ENCODE measurements at places on chromosomes 7 and 10.

GRCh38 chr10:59976909-59977308, 70.6 kb upstream of the CCDC6 start:
- no peak for DNase-seq

GRCh38 chr7:130394421-130395195, 14.3 kb downstream of the CPA1 start:
- no peak for DNase-seq

GRCh38 chr10:81603106-81603620, 271.8 kb upstream of the NRG3 start:
- peak; percentile 32 for DNase-seq

GRCh38 chr10:102141583-102142107, 8.8 kb downstream of the PPRC1 start:
- no peak for DNase-seq

- peak; percentile 81 for DNase-seq
These were observed 111.0 kb upstream of the ANLN start for GRCh38 chr7:36278620-36279172.

DNA sequence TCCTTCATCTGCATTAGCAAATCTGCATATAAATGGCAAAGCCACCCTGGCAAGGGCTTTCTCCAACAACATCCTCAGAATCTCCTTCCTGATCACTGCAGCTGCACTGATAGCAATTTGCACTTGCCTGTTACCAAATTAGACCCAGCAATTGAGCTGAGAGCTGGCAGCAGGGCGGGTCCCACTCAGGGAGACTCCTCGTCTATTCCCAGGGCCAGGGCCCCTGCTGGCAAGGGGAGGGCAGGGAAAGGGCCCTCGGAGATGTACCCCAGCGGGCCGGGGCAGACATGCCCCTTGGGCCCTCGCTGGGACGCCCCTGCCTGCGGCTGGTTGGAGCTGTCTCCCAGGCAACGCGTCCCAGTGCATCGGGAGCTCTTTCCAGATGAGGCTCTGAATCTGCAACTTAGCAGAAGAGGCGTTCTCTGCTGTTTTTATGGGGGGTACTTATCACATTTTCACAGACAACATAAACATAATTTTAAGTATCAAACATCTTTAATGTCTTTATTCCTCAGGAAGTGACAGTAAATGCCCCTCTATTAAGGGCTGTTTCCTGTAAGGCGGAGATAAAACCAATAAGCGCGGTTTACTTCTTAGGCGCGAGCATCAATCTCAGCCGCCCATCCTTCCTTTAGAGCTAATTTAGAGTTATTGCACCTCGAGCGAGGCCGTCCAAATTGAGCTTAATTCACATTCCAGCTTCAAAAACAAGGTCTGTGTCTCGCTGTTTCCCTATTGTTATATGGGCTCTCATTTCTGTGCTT, 249.0 kb upstream of the PPP2R2D start:
- DNase-seq = no peak

DNA sequence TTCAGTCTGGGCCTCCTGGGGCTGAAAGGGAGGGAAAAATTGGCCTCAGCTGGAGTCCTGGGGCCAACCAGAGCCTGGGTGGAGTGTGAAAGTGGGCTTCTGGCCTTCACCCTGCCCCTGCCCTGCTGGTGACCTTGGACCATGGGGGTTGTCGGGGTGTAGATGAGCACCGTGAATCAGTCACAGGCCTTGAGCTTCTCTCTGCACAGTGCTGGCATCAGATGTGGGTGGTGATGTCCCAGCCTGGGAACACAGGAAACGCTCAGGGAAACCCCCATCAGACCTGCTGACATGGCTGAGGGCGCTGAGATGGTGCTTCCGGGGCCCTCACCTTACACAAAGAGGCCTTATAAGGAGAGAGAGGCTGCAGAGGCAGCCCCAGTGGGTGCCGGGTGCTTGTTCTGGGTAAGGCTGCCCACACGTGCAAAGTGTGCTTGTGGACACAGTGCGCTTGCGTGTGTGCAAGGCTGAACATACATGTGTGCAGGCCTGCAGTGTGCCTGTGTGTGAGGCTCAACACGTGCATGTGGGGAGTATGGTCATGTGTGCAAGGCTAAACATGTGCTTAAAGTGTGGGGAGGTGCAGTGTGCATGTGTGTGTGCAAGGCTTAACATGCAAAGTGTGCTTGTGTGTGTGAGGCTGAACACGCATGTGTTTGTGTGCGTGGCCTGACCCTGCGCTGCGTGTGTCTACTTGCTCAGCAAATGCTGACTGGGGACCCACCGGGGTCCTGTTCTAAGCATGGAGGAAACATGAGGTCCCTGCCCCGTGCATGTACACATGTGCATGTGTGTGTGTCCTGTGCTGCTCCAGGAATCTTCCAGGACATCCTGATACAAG, 6.5 kb downstream of the ARPC1B start:
- no peak for DNase-seq

GRCh38 chr7:135901585-135902540, 75.3 kb downstream of the MTPN start:
- DNase-seq = no peak

DNA sequence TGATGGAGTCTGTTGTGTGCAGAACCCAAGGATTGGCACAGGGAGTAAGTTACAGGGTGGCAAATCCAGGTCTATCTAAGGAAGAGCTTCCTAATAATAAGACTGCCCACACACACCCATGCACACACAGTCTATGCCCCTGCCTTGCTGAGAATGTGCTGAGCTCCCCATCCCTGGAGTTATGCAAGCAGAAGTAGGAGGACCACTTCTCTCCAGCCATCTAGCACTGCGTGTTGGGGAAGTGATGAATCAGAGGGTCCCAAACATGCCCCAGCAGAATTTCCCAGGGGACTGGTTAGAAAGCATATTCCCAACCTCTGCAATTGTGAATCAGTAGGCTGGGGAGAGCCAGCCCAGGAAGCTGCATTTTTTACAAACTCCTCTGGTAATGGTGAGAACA, 117.2 kb downstream of the CDH23 start:
- no peak for DNase-seq

DNA sequence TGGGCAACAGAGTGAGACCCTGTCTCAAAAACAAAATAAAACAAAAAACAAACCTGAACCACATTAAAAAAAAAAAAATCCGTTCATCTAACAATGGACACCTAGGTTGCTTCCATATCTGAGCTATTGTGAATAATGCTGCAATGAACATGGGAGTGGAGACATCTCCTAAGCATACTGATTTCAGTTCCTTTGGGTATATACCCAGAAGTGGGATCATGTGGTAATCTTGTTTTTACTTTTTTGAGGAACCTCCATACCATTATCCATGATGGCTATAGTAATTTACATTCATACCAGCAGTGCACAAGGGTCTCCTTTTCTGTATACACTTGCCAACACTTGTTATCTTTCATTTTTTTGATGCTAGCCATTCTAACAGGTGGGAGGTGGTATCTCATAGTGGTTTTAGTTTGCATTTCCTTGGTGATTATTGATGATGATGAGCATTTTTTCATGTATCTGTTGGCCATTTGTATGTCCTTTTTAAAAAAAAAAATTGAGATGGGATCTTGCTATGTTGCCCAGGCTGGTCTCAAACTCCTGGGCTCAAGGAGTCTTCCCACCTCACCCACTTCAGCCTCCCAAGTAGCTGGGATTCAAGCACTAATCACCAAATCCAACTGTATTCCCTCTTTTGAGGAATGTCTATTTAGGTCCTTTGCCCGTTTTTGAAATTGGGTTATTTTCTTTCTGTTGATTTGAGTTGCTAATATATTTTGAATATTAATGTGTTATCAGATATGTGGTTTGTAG, 17.5 kb downstream of the CDK13 start:
- no peak for DNase-seq

DNA sequence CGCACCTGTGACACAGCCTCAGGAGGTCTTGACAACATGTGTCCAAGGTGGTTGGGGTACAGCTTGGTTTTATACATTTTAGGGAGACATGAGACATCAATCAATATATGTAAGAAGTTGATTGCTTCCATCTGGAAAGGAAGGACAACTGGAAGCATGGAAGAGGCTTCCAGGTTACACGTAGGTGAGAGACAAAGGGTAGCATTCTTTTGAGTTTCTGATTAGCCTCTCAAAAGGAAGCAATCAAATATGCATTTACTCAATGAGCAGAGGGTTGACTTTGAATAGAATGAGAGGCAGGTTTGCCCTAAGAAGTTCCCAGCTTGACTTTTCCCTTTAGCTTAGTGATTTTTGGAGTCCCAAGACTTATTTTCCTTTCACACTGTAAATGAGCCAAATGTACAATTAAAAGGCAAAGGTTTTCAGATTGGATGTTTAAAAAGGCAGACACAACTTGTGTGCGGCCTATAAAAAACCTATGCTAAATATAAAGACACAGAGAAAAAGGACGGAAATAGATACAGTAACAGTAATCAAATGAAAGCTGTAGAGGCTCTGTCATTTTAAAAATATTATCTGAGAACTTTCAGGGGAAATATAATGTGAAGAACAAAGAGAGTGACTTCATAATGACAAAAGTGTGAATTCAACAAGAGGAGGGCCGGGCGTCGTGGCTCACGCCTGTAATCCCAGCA, 65.7 kb upstream of the LANCL2 start:
- DNase-seq = no peak

DNA sequence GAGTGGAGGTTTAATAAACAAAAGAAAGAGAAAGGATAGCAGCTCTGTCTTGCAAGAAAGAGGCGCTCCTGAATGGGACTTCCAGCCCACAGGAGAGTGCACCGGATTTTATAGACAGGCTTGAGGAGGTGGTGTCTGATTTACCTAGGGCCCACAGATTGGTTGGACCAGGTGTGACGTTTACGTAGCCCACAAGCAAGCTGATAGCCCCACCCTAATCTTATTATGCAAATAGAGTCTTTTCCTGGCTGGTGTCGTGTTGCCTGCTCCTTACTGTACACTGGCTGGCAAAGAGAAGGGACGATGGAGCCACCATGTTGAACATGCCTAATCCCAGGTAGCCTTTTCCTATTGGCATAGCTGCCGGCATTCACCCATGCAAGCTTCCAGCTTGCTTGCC, 319.7 kb upstream of the POM121L12 start:
- DNase-seq = no peak

DNA sequence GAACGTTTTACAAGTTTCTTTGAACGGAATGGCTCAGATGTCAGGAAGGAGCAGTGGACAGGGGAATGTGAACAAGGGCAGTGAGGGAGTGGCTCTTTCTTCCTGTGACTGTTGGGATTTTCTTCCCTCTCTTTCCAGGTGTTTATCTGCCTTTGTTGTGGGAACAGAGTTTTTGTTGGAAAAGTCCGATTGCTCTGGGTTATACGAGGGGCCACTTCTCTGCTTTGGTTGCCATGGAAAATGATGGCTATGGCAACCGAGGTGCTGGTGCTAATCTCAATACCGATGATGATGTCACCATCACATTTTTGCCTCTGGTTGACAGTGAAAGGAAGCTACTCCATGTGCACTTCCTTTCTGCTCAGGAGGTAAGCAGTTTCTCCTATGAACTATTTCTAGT, 41.4 kb downstream of the ZRANB1 start:
- no peak for DNase-seq
